ENCODE measurements at places on chromosomes 7 and 10.

- DNase-seq, result no peak
Observed at GRCh38 chr10:44925224-44925623, 14.1 kb downstream of the TMEM72 start.

- no peak for DNase-seq
Observed at GRCh38 chr7:106795084-106795876, 69.8 kb upstream of the PIK3CG start.

- DNase-seq, result no peak
Observed at GRCh38 chr10:43202657-43203447, 64.0 kb downstream of the RASGEF1A start.

DNA sequence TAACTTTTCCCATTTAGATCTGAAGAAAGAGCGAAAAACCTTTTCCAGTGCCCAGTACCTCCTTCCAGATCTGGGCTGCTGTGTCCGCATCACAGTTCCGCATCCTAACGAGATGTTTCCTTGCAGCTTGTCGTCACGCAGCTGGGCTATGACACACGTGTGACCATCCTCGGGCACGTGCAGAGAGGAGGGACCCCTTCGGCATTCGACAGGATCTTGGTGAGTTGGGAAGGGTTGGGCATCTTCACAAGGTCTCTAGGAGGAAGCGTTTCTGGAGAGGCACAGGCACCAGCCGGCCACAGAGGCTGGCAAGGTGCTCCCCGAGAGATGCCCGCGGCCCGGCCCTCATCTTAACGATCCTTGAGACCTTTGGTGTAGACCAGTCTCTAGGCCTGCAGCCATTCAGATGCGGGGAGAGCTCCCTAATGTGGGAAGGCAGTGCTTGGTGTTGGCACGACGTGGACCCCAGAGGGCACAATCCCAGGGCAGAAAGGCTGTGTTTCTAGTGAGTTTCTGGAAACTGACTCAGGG, 41.3 kb downstream of the PFKP start:
- no peak for DNase-seq

DNA sequence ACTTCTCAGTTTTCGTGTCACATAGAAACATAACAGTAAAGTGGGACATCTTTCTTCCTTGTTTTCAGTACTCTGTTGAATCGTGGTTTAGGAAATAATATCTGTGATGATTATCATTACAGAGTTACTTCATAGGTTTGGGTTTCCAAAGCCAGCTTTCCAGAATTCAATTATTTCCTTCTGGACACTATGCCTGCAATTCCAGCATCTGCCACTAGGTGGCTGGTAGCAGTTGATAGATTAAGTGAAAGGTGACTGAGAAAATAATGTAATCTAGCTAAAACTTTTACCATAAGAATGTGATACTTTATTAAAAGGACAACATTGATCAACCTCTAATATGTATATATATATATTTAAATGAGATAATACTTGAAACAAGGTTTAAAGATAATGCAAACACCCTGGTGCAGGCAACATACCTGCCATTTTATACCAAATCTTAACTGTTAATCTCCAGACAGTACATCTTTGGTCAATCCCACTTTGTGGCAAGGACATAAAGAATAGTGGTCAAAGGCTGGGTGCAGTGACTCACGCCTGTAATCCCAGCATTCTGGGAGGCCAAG, 102.6 kb downstream of the SH3PXD2A start:
- no peak for DNase-seq

DNA sequence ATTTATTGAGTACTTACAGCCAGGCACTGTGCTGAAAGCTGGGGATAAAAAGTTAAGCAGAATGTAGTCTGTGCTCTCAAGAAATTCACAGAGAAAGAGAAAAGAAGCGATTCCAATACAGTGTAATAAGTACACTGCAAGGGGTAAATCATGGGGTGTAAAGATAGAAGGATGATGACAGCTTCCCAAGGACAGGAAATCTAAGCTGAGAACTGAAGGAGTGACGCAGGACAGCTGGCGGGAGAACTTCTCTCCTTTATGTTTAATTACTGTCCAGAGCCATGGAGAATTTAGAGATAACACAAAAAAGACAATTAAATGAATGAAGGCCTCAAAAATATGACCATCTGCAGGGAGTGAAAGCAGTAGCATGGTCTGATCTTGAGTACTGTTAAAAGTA, 34.8 kb downstream of the C7orf33 start:
- no peak for DNase-seq

DNA sequence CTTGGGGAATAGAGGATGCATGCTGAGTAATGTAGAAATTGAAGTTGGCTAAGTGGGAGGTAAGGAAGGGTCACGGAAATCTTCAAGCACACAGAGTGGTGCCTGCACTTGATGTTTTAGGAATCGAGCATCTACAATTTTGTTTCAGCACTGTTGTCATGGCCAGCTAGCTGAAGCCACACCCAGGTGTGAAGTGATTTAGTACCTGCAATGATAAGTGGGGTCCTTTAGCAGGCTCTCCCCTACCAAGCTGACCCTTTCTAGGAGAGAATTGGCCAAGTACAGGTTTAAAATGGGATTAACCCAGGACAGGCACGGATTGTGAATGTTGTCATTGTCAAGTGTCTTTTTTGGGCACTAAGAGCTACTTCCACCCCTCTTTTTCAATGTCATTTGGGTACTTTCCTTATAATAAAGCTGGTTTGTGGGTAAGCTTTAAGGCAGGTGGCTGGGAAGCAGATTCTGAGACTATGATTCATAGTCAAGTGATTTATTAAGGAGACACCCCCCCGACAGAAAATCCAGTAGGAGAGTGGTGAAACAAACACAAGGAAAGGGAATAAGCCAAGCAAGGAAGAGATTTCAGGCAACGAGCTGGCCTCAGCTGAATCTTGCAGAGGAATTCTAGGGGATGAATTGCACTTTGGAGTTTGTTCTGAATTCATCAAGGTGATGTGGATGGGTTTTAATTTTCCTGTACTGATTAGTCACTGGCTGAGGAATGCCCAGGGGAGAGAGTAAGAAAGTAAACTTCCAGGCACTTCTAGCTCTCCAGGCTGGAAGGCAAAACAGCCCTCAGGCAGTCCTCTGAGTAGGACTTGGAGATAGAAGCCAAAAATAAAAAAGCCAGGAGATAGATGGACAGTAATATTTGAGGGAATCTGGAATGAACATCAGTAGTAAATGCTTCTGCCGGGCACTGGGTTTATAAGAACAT, 1128.4 kb downstream of the SORCS3 start:
- DNase-seq, result no peak

- DNase-seq, result no peak
Observed at GRCh38 chr7:155458878-155459699, 1.2 kb downstream of the EN2 start.

GRCh38 chr10:86349474-86349873, 17.1 kb downstream of the GRID1 start:
- DNase-seq, result no peak

- no peak for DNase-seq
Observed at GRCh38 chr10:36669615-36670352, 455.6 kb upstream of the ANKRD30A start.

GRCh38 chr10:110651044-110651958, 7.2 kb downstream of the RBM20 start:
- DNase-seq, result peak; percentile 58

GRCh38 chr7:38909870-38910269, 879 bp upstream of the VPS41 start:
- no peak for DNase-seq

- DNase-seq, result no peak
Observed at GRCh38 chr10:58971796-58972491, 204.5 kb upstream of the PHYHIPL start.

- no peak for DNase-seq
Observed at GRCh38 chr10:49518982-49519578, 19.8 kb downstream of the ERCC6 start.

GRCh38 chr7:49812534-49812933, 39.1 kb downstream of the VWC2 start:
- no peak for DNase-seq

DNA sequence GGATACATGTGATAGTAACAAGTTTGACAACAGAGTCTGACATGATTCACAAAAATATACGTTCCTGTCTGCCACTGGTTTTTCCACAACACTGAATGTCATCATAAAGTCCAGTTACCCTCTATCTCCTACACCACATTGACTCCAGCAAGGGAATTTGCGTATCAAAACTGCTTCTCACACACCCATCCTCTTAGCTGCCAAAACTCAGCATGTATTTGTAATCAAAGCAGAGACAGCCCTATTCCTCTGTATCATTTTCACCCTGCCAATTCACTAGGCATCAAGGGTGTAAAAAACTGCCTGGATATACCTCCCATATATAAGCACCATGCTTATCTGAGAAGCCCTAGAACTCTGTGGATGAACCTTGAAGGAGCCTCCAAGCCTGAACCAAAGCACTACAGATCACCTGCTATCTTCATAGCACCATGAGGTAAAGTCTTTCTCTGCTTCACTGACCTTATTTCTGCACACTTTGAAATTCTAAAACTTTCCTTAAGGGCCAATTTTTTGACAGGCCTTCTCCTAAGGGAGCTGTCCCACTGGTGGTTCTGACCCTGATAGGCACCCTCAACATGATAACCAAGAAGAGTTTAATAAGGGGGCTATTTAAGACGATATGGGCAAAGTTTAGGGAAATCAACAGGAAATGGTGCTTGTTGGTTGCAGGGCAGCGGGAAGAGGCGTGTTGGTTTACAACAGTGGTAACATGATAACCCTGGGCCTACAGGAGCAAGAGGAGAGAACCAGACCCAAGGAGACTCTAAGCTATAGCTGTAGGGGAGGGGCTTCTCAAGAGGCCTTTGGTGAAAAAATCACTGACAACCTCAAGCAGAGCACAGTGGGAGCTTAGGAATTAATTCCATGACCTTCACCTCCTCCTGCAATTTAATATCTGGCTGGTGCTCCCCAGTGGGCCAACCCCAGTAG, at the start of gene IFIT1B:
Gene IFIT1B (plus strand): TSS at position 352 of the 933 bp plus-strand sequence. CDS start 80 bp downstream, at position 432.
- DNase-seq, result no peak

DNA sequence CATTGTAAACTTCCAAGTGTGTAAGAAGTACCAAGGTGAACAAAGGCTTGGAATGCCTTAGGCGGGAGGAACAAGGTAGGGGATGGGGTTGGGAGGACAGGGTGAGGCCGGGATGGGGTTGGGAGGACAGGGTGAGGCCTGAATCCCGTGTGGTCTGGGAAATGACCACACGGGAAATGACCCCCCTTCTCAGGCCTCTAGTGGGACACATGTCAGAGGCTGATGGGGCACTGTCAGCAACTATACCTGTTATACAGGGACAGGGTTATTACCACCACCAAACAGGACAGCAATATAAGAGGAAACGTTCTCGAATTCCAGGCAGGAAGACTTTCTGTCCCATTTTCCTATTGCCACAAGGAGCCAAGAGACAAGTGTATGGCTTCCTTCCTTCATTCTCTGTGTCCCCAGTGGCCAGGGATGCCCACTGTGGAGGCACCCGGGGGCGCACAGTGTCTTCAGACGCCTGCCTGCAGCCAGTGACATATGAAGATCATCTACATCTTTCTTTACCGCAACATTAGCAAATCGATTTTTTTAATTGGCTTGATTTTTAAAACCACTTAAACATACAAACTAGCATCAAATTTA, 1.3 kb downstream of the MKI67 start:
- no peak for DNase-seq

DNA sequence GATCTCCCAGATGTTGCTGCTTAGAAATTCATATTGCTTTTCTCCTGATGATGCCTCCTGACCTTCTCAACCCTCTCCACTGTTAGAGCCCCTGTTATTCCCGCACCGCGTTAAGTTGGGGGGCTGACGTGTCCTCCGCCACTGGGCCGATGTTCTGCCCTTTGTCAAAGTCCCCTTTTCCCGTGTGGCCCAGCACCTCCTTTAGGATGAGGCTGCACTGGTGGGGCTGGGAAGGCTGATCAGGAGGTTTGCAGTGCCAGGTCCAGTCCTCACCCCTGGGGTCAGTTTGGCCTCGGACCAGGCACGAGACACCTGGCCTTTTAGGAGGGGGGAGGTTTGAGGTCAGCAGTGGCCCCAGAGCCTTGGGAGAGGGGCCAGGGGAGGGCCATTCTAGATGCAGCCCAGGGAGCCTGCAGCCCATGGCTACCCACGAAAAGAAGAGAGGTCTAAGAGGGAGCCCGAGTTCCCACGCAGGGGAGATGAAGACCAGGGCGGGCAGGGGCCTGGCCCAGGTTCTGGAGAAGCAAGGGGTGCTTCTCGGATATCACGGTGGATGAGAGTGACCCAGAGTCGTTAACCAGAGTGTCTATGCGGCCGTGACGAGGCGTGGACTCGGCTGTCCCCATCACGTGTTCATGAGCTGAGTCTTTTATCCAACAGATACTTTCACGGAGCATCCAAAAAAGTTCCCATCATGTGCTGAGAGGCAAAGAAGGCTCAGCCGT, 150.4 kb downstream of the DNAJB6 start:
- DNase-seq, result no peak

DNA sequence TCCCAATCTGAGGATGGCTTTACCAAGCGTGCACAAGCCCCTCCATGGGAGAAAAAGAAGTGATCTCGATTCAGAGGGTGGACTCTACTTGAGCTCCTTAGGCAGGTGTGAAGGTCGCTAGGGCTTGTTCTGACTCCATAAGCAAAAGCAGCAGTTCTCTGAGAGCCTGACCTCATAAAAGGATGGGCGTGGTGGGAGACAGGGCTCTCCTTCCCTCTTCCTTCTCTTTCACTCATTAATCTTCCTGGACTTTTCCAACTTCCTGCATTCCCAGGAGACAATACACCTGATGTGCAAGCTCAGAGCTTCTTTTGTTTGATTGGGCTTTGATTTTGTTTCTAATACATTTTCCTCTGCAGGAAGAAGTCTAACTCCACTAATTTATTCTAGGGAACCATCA, 22.3 kb upstream of the TMEM72 start:
- DNase-seq, result no peak

GRCh38 chr7:127933146-127933545, 98.1 kb downstream of the LRRC4 start:
- DNase-seq, result no peak

DNA sequence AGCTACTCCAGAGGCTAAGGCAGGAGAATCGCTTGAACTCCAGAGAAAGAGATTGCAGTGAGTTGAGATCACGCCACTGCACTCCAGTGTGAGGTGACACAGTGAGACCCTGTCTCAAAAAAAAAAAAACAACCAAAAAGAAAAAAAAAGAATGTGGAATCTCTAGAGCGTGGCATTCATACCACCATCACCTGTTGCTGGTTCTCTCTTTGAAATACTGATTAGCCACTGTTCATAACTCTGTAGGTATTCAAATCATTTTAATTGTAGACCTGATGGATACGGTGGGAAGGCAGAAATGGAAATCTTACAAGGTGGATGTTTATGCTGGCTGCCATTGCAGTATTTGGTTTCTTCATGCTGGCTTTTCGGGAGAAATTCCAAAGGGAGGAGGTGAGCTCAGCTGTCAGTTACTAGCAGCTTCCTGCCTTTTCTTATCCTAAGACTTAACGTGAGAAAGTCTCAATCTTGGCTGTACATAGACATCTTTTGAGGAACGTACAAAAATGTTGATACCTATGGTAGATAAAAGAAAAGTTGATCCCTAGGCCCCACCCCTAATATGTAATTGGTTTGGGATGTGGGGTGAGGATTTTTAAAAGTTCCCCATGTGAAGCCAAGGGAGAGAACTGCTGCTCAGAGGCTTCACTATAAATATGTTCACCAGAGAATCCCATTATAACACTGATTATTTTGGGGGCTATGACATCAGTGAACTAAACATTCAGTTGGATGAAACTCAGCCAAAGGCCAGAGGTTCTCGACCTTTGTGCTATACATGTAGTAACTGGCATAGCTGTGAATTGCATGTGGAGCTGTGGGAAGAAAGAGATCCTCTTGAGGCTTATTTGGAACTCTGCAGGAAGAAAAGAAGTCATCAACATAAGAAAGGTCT, 26.9 kb upstream of the MKLN1 start:
- DNase-seq, result no peak

GRCh38 chr10:74039561-74040145, 41.7 kb downstream of the VCL start:
- DNase-seq, result no peak

- DNase-seq, result no peak
Observed at GRCh38 chr10:74542077-74542476, 284.3 kb upstream of the KAT6B start.

- no peak for DNase-seq
Observed at GRCh38 chr10:100120550-100120949, 38.9 kb upstream of the CPN1 start.

All from HS-5 (cell line).